ENCODE measurements at places on chromosomes 1 and 21. TPM values are rescaled to one million over a fixed set of nuclear protein-coding genes. Genes with fewer than 3 reads are reported as not detected.

GRCh38 chr21:32360401-32360975 is 32.3 kb downstream of the URB1 start:
- no peak for DNase-seq

DNA sequence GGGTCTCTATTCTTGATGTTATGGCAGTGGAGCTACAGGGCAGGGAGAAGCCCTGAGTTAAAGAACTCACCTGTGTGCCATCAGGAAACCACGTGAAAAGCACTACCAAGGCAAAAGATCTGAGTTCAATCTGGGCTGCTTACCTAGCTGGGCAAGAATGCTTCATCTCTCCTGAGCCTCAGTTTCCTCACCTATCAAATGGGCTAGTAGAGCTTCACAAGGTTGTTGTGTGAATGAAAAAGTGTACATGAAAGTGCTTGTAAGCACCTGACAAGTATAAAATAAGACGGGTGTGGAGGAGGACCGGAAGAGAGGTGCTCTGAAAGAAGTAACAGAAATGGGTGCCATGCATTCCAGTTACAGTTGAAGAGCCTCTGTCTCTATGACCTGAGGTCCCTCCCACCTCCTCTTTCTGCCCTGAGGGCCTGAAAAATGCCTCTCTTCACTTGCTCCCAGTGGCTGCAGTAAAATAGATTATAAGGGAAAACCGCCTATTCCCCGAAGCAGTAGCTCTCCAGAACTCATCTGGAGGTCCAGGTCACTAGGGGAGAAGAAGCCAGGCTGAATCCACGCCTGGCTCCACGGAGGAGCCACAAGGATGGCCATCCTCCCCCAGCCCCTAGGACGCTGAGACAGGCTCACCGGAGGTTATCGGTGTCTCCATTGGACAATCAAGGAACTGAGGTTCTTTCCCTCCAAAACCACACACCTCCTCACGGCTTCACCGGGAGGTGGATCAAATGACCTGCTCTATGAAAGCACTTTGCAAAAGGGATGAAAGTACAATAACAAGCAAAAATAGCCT is 1.4 kb downstream of the GPR161 start:
- DNase-seq: no peak

- DNase-seq: no peak
Observed at GRCh38 chr1:107140703-107141490, at the start of gene NTNG1. Gene NTNG1 (plus strand): TSS chr1:107141039.

DNA sequence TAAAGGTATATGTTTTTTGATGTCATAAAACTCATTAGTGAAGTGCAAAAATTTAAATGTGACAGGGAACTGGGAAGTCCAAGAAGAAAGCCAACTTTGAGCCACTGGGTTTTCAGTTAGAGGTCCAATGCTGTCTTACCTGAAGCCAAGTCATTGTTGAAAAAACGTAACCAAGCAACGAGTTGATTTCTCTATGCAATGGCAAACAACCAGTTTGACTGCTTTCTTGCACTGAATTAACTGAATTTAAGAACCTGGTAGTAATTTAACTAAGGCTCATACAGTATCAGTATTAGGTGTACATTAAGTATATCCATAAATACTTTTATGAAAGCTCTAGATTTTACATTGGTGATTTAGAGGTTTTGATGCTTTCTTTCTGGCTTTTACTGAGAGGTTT is 20.2 kb upstream of the S1PR1 start:
- DNase-seq: no peak

DNA sequence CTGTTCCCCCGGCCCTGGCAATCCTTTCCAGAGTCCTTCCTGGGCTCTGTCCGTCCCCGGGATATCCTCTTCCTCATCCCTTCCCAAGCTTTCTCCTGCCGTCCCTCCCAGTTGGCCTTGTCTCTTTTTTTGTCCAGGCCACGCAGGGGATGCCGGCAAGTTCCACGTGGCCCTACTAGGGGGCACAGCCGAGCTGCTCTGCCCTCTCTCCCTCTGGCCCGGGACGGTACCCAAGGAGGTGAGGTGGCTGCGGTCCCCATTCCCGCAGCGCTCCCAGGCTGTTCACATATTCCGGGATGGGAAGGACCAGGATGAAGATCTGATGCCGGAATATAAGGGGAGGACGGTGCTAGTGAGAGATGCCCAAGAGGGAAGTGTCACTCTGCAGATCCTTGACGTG is 13.4 kb upstream of the SVBP start:
- no peak for DNase-seq

DNA sequence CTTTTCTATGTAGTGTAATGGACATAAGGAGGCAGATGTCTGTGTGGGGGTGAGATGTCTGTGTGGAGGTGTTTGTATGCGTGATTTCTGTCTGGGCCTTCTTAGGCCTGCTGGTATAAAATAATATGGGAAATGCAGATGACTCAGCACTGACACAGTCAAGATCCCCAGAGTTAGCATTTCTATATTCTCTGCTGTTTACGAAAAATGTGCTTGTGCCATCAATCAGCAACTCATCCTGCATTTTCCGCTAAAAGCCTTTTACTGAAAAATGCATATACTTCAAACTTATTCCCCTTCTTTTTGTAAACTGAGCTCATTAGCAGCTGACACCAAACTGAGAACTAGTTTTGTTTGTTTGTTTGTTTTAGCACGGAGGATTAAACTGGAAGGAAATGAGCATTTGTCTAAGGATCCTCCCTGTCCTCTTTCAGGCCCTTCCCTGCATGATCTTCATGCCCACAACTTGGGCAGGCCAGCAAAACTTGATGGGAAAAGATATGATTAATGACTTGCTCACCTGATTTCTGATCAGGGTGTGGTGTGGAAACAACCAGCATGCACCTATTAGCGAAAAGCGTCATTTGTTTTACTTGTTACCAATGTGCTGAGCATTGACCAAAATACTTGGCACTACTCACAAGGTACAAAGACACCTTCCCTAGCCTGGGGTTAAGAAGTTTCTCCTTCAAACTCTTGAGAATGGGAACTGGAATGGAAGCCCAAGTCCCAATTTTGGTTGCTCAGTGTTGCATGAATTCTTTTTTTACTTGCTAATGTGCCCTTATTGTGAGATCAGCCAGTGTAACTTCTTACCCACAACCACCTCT is 77.4 kb downstream of the NDUFS5 start:
- no peak for DNase-seq

DNA sequence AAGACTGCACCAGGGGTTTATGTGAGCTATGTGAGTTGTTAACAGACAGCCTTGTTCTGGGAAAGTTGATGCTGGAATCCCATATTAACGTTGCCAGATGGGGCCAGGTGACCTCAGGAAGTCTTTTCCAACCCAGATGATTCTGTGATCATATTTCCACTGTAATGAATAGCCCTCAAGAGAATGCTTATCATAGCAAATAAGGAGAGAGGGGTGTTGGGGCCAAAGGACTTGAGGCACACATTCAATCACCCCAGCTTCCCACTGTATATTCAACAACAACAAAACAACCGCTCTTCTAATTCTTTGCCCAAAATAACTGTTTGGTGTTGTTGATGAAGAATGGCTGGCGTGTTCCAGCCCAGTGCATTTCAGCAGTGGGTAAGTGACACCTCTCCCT is 14.1 kb downstream of the ZNF697 start:
- DNase-seq: no peak

DNA sequence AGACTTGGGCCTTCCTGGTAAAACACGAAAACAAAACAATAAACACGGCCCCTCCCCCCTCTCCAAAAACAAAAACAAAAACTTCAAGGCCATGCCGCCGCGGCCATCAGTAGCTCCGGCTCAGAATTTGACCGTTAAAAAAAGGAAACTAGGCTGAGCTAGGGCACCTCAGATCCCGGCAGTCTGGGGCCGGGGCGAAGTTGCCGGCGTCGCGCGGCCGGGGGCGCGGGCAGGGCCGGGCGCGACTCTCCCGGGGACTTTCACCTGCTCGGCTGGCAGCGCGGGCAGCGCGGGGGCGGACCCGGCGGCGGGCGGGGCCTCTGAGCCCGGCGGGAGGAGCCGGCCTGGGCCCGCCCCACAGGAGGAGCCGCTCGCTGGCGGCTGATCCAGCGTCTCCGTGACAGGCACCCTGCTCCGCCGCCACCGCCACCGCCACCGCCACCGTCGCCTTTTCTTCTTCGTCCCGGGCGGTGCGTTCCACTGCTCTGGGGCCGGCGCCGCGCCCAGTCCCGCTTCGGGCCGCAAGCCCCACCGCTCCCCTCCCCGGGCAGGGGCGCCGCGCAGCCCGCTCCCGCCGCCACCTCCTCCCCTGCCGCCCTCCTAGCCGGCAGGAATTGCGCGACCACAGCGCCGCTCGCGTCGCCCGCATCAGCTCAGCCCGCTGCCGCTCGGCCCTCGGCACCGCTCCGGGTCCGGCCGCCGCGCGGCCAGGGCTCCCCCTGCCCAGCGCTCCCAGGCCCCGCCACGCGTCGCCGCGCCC is at the start of gene NOS1AP:
TSS of gene NOS1AP (plus strand) at position 358 of the 760 bp plus-strand sequence. CDS start 487 bp downstream, outside the sequence.
- peak; percentile 55 for DNase-seq

DNA sequence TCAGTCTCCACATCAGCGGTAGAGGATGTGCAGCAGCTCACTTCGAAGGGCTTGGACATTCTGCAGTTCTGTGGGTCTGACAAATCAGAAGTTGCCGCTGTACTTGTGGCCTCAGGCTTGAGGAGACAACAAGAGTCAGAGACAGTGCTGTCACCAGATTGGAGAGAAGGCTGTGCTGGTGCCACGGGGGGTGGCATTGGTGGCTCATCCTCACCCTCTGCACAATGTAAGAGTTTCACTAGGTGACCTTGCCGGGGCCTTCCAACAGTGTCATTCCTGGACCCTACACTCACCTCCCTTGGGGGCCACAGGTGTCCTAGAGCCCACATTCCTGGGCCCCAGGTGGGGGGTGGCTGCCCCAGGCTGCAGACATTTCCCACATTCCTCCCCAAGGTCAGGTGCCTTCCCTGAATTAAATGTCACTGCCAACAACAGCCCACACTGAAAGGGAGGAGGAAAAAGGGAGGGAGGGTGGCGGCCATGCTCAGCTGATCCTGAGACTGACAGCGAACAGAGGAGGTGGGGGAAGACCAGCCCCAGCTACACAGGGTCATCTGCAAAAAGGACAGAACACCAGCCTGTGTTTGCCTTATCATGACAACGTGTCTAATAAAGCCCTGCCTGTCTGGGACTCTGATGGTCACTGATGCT is 46.4 kb downstream of the TMCC2 start:
- no peak for DNase-seq

- DNase-seq: peak; percentile 27
Observed at GRCh38 chr1:182281541-182281940, 110.0 kb downstream of the GLUL start.

DNA sequence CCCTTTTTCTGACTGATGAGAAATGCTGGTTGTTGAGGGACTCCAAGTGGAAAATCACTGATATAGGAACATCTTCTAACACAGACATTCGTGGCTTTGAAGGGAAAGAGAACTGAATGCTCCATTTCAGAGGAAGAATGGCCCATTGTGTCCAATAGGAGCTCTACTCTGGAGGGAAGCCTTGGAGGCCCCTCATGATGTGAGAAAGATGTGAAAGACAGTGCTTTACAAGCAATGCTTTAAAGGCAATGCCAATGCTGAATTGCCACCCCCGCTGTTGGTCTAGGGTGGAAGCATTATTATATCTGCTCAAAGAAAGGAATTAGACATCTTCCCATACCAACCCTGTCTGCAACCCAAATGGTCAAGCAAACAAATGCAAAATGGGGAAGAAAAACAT is 13.7 kb downstream of the NMNAT2 start:
- DNase-seq: no peak

- no peak for DNase-seq
Observed at GRCh38 chr1:25715888-25716287, 84.1 kb upstream of the SELENON start.

DNA sequence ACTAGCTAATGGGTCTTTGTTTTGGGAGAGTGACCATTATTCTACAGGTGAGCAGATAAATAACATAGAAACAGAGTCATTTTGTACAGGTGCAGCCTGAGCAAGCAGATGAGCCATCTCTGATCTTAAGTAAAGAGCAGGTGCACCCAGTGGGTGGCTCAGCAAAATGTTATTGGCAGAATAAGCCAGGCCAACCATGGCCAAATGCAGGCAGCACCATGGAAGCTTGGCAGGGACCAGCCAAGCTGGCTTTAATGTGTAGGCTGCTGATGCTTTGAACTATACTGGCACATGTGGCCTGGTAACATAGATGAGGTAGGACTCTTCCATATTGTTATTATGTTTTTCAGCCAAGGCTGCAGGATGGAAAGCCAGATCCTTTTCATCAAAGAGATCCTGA is 553.3 kb upstream of the ZRANB2 start:
- no peak for DNase-seq

GRCh38 chr1:25246600-25247023 is 642 bp downstream of the RSRP1 start:
- DNase-seq: no peak

- DNase-seq: no peak
Observed at GRCh38 chr1:32742199-32742947, 39.8 kb upstream of the SYNC start.

- DNase-seq: no peak
Observed at GRCh38 chr1:46171871-46172270, 3.0 kb upstream of the TSPAN1 start.

Gene HRNR
- not detected for total RNA-seq

Gene TMPRSS15
- total RNA-seq: not detected

Gene PHC2
- 234 TPM for total RNA-seq

Gene MTR
- 55.3 TPM for total RNA-seq

Gene ADAMTS5
- total RNA-seq: 18.3 TPM

Gene OR2T35
- total RNA-seq: not detected

Gene AMY1B
- total RNA-seq: not detected

Gene PLPPR4
- total RNA-seq: 3.1 TPM

Gene MXRA8
- 468 TPM for total RNA-seq
